Activated CD4-positive, CD25-positive, alpha-beta regulatory T cell treated with anti-CD3 and anti-CD28 coated beads, Interleukin-2, amount 50 U/mL, for 16 hours (primary cell): ENCODE measurements at places on chromosomes 7 and 10.

GRCh38 chr10:49827297-49827696 lies 65.2 kb upstream of the OGDHL start:
- DNase-seq = no peak

- no peak for DNase-seq
Observed at GRCh38 chr7:17342756-17343155, 44.3 kb downstream of the AHR start.

- DNase-seq = no peak
Observed at GRCh38 chr7:77537136-77537777, at the start of gene PTPN12. Gene PTPN12, plus strand, starts transcription at chr7:77537295. Its CDS starts 252 bp downstream, at chr7:77537547.

DNA sequence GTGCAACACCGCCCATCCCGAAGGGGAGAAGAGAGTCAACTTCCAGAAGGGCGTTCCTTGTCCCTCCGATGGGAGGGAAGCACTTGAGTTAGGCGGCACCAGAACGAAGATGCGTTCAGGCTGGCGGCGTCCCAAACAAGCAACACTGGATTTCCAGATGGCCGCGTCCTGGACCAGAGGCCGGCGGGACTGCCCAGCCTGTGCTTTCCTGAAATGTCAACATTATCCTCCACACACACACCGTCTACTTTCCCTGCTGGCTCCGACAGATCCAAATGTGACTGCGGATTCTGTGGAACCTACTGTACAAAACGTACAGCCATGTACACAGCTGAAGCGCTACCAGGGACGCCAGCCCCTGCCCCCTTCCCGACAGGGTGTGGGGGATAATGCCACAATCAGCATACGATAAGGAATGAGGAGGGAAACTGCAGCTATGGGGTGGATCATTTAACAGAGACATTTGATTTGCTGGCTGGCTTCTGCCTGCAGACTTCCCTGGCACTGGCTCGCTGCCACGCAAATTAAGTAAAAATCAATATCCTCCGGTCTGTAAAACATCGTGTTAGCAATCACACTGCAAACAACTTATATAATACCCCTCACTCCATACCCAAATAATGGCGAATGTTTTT lies 82.1 kb downstream of the ZRANB1 start:
- DNase-seq = no peak

- DNase-seq = no peak
Observed at GRCh38 chr7:93175219-93175618, 27.0 kb upstream of the SAMD9L start.

DNA sequence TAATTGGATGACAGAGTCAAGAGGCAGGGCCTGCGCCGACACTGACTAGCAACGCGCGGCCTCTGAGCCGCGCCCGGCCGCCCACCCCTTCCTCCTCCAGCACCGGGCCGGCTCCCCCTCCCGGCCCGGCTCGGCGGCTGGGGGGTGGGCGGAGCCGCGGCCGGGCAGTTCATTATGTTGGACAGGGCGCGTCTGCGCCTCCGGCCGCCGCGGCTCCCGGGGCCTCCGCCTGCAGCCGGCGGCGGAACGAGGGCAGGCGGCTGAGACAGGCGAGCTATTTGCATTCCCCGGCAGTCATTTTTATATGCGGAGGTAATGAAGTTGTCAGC lies 106.7 kb downstream of the SNX10 start:
- DNase-seq = no peak

DNA sequence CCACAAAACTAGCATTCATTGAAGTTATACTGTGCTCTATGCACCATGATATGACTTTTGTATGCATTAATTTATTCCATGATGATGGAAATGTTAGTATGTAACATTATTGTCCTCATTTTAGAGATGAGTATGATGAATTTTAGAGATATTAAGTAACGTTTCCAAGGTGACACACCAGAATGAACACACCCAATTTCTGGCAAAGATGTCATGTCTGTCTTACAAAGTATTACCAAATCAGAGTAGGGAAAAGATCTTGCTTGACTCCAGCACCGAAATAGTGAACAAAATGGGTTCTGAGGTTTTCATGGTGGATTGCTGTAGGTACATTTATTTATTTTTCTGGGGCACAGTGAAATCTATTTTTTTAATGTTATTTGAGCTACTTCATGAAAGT lies 33.8 kb upstream of the COL1A2 start:
- no peak for DNase-seq

DNA sequence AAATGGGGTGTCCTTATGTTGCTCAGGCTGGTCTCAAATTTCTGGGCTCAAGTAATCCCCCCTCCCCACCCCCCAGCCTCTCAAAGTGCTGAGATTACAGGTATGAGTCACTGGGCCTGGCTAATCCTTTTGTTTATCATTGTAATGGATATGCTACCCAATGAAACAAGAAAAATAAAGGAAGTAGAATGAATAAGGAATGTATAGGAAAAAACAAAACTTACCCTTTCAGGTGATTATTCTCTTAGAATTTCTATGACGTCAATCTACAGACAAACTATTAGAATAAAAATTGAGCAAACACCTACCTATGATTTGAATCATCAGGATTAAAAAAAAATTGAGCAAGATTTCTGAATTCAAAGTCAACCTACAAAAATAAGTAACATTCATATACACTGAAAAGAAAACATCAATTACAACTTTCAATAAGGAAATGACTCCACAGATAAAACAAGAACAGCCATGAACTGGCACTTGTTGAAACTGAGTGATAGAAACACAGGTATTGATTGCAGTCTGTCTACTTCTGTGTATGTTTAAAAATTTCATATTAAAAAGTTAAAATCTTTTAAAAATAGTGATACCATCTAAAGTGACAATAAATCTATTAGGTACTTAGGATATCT lies 12.2 kb downstream of the ADAM12 start:
- DNase-seq = no peak

GRCh38 chr10:122850705-122851640 lies 5.3 kb upstream of the CUZD1 start:
- DNase-seq = no peak

GRCh38 chr7:135886345-135887132 lies 90.6 kb downstream of the MTPN start:
- DNase-seq = no peak

DNA sequence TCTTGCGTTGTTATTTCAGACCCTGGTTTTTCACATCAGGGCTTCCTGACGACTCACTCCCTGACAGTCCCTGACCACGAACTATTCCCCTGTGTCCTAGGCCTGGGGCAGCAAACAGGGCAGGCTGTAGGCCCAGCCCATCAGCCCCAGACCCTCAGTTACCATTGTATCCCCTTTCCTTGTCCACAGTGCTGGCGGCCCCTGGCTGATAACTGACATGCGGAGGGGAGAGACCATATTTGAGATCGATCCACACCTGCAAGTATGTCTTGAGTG lies 50.5 kb upstream of the TRIM8 start:
- DNase-seq = no peak

- no peak for DNase-seq
Observed at GRCh38 chr10:14366760-14367159, 36.0 kb upstream of the FRMD4A start.

DNA sequence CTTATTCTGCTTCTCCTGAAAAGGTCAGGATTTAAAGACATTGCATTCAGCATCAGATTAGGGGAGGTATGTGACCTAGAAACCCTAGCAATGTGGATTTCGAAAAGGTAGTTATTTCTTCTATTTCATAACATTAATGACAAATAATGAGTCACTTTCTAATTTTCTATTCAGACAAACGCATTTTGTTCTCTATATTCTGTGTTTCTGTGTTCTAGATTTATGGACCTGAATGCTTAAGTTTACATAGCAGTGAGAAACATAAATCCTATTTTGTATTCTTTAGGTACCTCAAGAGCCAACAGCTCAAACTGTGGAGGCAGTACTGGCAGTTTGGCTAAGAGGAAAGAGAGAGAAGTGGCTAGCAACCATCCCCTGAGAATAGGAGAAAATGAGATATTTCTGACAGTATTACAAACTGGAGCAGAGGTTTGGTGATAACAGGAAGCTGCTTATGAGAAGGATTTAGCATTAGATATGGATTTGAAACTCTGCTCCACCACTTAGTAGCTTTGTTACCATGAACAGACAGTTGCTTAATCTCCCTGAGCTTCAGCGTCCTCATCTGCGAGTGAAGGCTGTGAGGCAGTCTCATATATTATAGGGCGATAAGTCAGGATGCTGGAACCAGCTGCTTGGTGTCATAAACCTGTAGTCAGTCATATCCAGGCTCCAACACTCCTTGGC lies 28.2 kb downstream of the CDK14 start:
- no peak for DNase-seq

DNA sequence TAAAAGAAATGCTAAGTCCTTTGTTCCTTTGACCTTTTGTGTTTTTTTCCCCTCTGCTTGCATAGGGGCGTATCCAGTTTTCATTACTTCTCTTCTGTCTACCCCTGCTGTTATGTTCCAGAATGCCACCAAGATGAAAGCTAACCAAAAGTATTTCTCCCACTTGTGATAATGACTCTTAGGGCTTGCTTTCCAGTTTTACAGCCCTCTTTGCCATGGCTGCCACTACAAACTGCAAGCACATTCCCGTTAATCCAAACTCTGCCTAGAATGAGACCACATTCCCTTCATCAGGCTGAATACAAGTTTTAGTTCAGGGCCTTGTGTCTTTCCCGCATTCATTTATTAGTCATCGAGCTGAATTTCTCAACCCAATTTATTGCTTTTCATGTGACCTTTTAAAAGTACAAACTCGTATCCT lies 23.6 kb upstream of the CD36 start:
- DNase-seq = no peak

GRCh38 chr7:100486753-100487446 lies 3.2 kb downstream of the NYAP1 start:
- DNase-seq = no peak

DNA sequence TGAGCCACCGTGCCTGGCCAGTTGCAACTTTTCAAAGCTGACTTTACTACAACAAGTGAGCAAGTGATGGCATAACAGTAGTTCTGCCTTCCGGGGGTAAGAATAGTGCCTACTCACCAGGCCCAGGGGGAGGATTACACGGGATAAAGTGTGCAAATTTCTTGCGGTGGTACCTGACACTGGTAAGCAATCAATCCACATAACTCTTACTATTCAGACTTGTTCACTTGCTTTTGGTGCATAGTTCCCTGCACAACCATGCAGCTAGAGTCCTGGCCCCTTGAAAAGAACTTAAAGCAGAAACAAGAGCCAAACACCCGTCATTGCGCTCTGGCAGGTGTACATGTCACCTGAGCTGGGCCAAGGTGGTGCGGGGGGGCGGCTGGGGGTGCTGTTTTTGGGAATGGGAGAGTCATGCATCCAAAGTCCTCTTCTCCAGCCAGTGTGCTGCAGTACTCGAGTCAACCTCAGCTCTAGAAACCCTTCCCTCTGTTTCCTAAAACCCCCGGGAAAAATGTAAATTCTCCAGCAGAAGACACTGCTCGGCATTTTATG lies 5.4 kb upstream of the COBL start:
- no peak for DNase-seq

DNA sequence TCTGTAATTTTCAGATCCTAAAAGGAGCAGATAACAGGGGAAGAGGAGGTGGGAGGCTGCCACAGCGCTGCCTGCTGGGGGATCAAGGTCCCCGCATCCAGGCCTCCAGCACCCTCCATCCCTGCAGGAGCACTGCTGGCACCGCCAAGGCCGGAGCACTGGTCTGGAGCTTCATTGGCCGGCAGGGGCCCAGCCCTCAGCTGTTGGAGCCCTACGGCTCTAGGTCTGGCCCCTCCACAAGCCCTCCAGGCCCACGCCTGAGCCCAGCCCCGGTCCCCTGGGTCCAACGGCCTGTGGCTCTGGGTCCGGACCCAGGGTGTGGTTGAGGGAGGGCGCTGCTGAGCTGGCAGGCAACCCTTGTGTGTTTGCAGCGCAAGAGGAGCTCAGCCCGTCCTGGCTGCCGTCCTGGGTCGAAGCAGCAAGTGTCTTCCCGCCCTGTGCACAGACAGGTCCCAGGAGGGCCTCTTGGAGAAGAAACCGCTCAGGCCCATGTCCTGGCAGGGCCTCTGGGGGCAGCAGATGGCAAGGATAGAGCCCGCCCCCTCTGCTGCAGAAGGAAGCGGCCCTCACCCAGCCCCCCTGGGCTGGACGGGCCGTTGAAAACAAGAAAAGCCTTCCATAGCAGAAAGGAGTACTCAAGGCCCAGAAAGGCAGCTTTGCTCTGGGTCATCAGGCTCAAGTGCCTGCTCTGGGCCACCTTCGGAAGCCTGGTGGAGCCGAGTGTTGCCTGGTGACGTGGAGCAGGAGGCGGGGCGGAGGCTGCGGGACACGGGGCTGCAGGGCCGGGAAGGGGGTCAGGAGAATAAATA lies 54.3 kb upstream of the TNRC18 start:
- no peak for DNase-seq

DNA sequence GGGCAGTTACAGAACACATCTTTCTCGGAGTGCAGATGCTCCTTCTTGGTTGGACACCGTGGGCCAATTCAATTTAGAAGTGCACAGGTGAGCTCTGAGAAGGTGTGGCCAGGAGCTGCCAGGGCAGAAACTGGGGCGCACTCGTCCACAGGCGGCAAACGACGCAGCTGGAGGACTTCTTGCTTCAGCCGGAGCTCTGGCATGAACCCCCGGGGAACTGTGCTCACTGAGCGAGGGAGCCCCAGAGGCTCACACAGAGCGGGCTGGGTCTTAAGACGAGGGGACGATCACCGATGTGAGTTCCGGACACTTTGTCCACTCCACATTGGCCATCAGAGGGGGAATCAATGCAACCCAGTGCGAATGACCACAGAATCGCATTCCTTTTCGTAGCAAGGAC lies 140.4 kb downstream of the ZMYND11 start:
- no peak for DNase-seq

GRCh38 chr7:151591866-151592265 lies 72.2 kb upstream of the RHEB start:
- DNase-seq = no peak

- no peak for DNase-seq
Observed at GRCh38 chr10:63171926-63172325, 38.8 kb downstream of the NRBF2 start.
